Stimulated activated CD8-positive, alpha-beta memory T cell treated with anti-CD3 and anti-CD28 coated beads, Interleukin-4, amount 100 ng/mL, for 4 hours (primary cell): ENCODE measurements at places on chromosomes 3 and 15.

DNA sequence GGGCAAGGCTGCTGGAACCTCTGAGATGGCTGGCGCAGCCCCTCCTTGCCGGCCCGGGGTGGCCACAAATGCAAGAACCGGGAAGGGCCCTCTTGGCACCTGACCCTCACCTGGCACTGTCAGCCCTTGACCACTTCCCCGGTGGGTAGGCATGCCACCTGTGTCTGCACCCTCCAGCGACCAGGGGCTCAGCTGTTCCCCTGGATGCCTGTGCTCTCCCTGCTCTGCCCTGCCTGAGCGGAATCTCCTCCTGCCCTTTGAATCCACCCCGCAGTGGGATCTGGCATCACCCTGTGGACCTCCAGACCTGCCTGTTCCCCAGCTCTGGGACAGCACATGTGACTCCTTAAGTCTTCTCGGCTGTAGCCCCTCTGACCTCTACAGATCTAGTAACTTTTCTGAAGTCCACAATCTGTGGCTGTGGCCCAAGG is 26.1 kb upstream of the FGD5 start:
- no peak for DNase-seq

DNA sequence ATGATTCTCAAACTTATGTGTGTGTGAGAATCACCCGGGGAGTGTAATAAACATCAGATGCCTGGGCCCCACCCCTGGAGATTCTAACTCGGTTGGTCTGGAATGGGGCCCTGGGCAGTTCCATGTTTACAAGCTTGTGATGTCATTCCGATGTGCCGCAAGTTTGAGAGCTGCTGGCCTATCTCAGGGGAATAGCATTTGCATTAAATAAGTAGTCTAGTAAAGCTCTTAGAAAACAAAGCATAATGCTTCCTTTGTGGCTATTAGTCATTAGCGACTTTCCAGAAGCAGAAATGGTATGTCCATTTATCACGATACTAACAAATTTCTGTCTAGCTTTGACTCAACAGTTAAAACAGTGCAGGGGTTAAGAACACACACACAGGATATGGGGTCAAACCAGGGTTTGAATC is 20.9 kb downstream of the PGBD4 start:
- DNase-seq: no peak

DNA sequence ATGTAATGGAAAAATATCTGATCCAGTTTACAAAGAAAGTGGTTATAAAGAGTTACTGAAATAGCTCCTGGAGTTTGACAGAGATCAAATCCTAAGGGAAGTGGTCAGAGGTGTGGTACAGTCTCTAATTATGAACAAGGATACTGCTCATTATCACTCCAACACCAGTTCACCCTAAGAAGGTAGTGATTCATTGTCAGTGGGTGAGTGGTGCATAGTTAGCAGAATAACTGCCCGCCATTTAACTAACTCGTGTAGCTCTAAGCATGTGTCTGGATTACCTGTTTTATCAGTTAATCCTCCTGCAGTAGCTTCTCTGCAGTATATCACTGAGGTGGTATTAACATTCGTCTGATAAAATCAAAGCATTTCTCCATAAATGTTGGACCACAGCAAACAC is 700.1 kb downstream of the NLGN1 start:
- DNase-seq: no peak

DNA sequence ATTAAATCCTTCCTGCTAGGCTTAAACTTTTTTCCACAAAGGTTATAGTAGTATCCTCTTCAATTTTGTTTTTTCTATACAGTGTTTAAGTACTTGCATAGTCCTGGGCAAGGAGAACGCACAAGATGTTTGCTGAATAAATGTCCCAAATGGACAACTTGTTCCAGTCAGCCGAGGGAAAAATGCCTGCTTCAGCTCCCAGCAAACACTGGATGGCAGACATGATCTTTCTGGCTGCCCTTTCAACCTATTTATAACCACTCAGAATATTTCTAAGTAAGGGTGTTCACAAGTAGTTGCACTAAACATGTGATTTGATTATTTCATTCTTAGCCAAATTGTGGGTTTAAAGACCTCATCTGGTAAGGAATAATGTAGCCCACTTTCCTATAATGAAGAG is 29.8 kb downstream of the GNB4 start:
- no peak for DNase-seq

- no peak for DNase-seq
These were observed 31.8 kb downstream of the MGA start for GRCh38 chr15:41692049-41692448.

- DNase-seq: no peak
These were observed 14.2 kb upstream of the U2SURP start for GRCh38 chr3:142987080-142987700.

GRCh38 chr15:53414167-53414566 is 345.3 kb downstream of the WDR72 start:
- no peak for DNase-seq

- no peak for DNase-seq
These were observed 36.4 kb downstream of the RYK start for GRCh38 chr3:134214239-134214638.

DNA sequence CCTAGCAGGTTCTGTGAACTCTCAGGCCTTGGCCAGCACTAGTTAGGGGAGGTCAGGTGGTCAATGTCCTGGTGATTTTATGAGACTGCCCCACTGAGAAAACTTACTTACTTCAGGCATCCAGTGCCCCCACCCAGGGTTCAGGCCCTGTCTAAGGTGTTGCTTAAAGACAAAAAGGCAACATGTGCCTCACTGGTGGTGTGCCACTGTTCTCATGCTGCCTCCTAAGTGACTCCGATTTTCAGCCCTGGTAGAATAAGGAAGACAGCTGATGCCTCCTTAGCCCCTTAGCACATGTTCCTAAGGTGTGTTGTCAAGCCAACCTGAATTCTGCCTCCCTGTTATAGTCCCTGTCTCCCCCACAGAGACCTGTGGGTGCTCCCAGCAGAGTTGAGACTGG is 5.3 kb downstream of the RBM15B start:
- no peak for DNase-seq

GRCh38 chr15:78147566-78147965 is 1.6 kb upstream of the IDH3A start:
- DNase-seq: no peak

DNA sequence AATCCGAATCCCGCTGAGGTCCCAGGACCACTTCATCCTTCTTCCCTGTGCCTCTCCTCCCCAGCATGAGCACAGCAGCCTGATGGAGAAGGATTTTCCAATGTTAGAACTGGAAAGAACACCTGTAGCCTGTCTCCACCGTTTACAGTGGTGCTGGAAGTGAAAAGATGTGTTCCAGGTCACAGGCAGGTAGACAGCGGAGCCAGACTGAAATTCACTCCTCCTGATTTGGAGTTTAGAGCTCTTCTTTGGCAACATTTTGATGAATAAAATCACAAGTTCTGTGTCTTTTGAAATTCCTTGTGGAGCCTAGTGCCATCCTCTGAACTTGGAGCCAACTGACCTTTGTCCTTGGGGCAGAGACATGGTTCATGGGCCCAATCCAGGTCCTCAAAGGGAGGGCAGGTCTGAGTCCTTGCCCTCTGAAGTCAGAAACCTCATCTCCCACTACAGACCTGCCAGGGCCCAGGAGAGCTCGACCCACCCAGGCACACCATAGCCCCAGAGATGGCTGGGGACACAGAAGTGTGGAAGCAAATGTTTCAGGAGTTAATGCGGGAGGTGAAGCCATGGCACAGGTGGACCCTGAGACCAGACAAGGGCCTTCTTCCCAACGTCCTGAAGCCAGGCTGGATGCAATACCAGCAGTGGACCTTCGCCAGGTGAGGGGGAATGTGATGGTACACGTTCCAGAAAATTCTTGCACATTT is at the start of gene RTP3:
Gene RTP3 (plus strand): TSS at position 421 of the 710 bp plus-strand sequence. CDS start 87 bp downstream, at position 508.
- no peak for DNase-seq

DNA sequence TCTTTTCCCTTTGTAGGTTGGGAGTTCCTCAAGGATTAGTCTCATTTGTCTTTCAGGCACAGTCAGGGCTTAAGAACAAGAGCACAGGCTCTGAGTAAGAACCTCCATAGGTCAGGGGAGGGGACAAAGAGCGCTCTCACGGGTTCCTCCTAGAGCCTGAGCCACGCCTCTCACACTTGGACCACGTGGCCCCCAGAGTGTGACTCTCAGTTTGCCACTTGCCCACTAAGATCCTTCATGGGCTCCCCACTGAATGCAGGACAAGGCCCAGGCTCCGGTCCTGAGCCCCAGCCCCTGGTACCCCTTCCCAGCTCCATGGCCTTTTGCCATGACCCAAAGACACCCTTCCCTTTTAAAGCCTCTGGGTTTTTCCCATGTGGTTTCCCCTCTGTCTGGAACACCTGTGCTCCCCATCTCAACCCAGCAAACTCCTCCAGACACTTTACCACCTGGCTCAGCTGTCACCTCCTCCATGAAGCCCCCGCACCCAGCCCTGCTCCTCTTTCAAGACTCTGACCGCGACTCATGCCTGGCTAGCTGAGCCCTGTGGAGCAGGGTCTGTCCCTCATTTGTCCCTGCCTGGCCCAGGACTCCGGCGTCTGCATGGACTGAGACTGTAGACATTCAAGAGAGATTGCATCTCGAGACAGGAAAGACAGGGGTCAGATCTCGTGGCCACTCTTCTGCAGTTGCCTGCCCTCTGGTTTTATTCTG is 32.7 kb downstream of the IQSEC1 start:
- peak; percentile 37 for DNase-seq

DNA sequence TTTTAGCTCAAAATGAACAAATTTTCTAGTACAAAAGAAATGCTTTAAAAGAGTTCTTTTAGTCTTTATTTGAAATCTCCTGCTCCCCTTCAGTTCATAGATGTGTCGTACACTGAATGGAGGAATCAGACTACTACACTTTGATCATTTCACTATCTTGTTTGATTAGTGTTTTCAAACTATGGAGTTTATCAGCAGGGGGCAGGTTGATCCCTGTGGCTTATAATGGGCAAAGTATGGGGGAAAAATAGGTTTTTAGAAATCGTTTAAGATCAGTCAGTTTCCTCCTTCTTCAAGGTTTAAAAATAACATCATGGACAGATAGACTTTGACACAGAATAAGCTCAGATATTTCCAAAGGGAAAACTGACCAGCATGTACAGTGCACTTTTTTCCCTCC is 701.7 kb downstream of the CADM2 start:
- no peak for DNase-seq

GRCh38 chr15:39665629-39666250 is 84.9 kb downstream of the THBS1 start:
- no peak for DNase-seq

GRCh38 chr3:111989061-111989678 is 9.6 kb upstream of the TAGLN3 start:
- DNase-seq: no peak

GRCh38 chr3:76943058-76943457 is 96.8 kb upstream of the ROBO2 start:
- DNase-seq: no peak

DNA sequence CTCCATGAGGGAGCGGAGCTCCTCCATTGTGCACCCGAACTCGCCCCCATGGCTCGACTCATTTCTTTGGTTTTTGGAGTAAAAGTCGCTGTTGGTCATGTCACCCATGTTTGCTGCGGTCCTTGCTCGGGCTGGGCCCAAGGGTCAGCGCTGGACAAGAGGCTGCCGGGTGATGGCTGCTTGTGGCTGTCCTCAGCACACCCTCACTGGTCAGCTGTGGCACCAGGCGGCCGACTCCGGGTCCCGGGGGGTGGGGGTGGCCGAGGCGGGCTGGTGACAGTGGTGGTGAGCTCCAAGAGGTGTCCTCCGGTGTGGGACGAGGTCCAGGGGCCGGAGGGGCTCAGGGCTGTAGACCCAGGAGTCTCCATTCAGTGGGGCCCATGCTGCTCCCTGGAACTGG is 56.0 kb downstream of the ATP2B2 start:
- DNase-seq: no peak

- no peak for DNase-seq
These were observed 3.9 kb upstream of the PXYLP1 start for GRCh38 chr3:141227752-141228151.

DNA sequence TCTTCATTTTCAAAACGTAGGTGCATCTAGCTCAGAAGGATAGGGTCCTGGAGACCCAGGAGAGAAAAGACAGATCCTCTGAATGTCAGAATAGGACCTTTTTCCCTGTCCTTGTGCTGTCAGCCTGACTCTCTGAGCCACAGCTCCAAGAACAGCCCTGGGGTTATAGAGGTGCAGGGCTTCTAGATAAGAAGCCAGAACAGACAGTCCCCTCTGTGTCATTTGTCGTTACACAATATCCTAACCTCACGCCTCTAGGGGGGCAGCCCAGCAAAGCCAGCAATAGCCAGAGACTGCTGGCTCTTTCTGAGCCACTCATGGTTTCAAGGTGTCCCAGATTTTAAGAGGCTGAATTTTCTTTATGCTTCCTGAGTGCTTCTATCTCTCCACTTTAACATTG is 153.2 kb upstream of the THBS1 start:
- no peak for DNase-seq

GRCh38 chr15:85408270-85408746 is 27.9 kb downstream of the AKAP13 start:
- no peak for DNase-seq

- no peak for DNase-seq
These were observed 765.8 kb upstream of the ROBO1 start for GRCh38 chr3:80533553-80533952.

GRCh38 chr15:40439960-40440742 is 602 bp upstream of the BAHD1 start:
- DNase-seq: no peak

GRCh38 chr3:48429960-48430707 is at the start of gene PLXNB1:
Gene PLXNB1 (minus strand): TSS chr3:48430086. CDS start chr3:48424611, 5,475 bp downstream.
- DNase-seq: no peak

DNA sequence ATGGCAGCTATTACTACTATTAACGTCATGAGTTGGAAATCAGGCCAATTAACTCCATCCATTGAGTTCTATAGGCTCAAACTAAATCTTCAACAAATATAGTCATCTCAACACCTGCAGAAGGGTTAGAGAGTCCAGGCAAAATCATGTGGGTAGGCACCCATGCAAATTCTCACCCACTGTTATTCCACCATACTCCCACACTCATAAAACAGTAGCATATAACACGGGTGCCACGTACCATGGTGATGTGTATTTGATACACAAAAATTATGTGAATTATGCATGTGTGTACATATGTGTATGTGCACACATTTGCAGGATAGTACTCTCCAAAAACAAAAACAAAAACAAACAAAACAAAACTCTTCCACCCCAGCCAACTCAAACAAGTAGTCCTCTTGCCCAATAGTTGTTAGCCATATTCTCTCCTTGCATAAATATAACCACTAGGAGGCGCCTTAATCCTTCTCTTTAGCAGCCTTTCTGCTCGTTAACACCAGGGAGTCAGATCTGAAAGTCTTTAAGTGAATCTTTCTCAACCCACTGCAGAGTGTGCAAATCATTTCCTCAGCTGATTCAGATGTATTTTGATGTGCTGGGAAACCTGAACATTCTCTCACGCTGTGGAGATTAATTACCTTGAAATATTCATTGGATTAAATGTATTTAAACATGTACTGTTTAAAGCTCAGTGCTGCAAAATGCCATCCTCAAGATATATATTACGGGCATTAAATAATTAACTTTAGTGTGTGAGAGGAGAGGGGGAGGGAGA is 38.0 kb upstream of the COPB2 start:
- no peak for DNase-seq

DNA sequence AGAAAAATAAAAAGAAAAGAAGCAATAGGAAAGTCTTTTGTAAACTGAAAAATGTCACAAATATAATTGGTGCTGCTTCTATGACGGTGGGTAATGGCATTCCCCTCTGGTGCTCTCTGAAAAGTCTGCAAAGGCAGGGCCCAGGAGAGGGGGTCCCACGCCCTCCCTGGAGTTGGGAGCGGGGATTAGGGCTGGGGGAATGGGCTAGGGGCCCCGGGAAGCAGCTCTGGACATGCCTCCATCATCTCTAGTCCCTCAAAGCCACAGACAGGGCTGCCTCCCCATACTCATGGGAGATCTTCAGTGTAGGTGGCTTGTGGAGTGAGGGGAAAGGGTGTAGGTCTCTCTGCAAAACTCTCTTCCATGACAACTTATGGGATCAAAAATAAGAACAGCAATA is 7.8 kb upstream of the RHCG start:
- DNase-seq: no peak
